ENCODE measurements at places on chromosomes 6 and 20. TPM values are rescaled to one million over a fixed set of nuclear protein-coding genes. Genes with fewer than 3 reads are reported as not detected.

LY6G5C gene
- 1.4 TPM for total RNA-seq

RNF39 gene
- total RNA-seq = not detected

RAB32 gene
- 134 TPM for total RNA-seq

RALGAPB gene
- total RNA-seq = 16.7 TPM

Data from epithelial cell of alveolus of lung (primary cell).